CD4-positive, alpha-beta T cell treated with Interleukin-6 for 4 hours (primary cell): ENCODE measurements at places on chromosomes 16 and 17.

GRCh38 chr16:86013867-86014266, 114.9 kb downstream of the IRF8 start:
- no peak for DNase-seq

DNA sequence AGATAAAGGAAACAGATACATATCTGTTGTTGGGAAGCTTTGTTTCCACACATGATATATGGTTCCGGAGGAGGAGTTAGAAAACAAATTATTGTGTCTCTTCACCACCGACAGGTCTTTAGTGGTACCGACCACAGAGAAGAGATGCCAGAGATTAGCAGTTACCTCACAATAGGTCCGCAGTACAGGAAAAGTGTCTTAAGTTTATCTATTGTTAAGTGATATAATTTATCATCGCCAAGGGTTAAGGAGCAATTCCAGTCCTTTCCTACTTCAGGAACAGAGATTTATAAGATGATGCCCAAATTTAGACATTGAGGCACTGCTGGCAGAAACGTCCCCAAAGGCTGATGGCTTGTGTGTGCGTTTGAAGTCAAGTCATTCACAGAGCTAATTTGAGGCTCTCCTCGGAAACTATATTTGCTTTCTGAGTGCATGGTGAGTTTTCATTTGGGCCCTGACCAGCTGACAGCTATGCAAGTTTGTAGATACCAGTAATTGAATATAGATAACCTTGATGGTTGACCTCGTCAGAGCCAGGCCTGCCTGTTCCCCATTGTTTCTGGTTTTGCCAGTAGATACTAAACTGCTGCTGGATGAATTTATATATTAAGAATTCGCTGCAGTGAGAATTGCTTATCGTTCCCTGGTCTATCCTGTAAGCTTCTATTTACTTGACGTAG, 196.4 kb upstream of the IRX3 start:
- no peak for DNase-seq

- DNase-seq: no peak
Measured at GRCh38 chr16:81593481-81593880, 148.9 kb downstream of the CMIP start.

- DNase-seq: no peak
Measured at GRCh38 chr16:89370081-89370511, 120.3 kb downstream of the ANKRD11 start.

DNA sequence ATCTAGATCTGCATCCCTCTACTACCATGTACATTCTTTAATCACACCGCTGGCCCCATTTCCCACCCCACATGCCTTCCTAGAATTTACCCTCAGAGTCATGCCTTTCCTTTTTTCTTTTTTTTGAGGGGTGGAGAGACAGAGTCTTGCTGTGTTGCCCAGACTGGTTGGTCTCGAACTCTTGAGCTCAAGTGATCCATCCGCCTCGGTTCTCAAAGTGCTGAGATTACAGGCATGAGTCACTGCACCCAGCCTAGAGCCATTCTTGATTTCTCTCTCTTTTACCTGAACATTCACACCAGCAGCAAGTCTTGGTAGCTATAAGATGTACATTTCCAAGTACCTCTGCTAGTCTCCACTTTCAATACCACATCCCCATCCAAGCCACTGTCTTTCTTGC, 2.1 kb downstream of the PAGR1 start:
- no peak for DNase-seq

- no peak for DNase-seq
Measured at GRCh38 chr17:596763-597644, 117.6 kb downstream of the VPS53 start.
